ENCODE measurements at places on chromosomes 12 and 14.
A peak's percentile ranks its signal among the peaks of the same experiment; 100 is the strongest.

DNA sequence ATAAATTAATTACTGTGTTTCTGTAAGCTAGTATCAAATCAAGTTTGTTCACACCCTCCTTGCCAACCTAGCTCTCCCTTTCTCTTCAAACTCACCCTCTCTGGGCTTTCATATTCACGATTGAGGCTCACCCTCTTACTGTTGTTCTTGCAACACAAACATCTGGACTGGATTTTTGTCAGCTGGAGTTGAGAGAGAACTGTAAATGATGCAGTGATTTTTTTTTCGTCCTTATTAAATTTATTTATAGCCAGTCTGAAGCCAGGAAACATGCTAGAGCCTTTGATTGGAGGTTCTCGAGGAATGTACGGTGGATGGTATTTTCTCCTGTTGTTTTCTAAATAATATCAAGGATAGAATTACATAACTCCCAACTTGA, 485.1 kb downstream of the ZFP36L1 start:
- DNase-seq = no peak

DNA sequence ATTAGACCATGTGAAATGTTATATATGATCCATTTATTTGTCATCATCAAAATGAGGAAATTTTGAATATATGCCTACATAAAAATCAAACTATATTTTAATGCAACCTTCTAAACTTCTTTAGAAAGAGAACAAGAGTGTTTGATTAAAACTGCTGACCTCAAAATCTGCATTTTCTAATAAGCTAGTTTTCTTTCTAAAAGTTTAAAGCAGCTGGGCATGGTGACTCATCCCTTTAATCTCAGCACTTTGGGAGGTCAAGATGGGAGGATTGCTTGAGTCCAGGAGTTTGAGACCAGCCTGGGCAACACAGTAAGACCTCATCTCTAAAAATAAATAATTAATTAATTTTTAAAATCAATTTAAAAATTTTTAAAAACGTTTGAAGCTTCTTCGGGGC, 36.2 kb downstream of the GNPTAB start:
- DNase-seq = no peak

DNA sequence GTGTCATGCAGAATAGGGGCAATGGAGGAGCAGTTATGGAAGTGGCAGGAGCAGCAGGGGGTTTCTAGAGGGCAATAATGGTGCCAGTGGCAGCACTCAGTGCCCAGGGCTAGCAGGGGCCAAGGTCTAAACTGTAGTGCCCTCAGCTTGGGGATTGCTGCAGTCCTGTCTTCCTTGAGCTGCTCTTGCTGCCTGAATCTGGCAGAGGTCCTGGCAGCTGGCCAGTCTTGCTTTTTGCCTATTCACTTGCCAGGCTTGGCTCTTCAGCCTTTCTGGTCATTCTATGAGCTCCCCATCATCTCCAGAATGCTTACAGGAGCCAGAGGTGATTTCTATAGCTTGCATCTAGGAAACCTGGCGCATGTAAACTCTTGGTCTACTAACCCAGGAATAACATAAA, 72.0 kb downstream of the SUDS3 start:
- DNase-seq = no peak

DNA sequence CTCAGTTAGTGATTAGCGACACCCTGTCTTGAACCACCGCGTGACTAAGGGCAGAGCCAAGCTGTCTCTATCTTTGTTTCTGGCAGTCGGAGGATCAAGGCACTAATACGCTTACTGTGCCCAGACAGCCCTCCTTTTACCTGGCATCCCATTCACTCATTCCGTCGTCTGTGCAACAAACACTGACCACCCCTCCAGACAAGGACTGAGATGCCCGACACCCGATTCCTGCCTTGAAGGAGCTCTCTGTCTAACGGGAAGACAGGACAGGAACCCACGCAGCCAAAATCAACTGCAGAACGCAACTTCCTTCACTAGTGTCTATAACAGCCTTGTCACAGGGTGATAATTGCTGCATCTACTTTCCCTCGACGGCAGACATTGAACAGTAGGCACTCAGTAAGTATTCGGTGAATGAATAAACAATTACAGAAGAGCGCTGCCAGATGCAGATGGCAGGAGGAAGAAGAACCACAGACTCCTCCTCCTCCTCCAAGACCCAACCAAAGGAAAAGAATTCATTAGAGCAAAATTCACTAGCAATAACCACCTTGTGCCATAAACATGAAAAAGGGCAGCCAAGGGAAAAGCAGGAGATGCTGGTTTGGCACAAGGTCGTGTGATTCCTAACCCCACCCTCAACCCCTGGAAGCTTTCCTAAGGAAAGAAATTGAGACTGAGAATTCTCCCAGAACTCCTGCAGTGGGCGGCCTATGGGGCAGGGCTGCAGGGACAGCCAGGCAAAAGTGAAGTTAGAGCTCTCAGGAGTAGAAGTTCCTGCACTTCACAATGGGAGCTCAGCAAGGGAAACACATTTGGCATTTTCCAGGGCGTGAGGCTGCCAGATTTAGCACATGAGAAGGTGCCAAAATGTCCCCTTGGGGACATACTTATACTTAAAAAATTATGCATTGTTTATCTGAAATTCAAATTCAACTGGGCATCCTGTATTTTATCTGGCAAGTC, 186.6 kb upstream of the DIO3 start:
- DNase-seq = no peak

- peak; percentile 62 for DNase-seq
Observed at GRCh38 chr14:65637780-65638179, 225.2 kb downstream of the FUT8 start.

GRCh38 chr12:51980051-51980808, 26.5 kb upstream of the TAMALIN start:
- DNase-seq = no peak

DNA sequence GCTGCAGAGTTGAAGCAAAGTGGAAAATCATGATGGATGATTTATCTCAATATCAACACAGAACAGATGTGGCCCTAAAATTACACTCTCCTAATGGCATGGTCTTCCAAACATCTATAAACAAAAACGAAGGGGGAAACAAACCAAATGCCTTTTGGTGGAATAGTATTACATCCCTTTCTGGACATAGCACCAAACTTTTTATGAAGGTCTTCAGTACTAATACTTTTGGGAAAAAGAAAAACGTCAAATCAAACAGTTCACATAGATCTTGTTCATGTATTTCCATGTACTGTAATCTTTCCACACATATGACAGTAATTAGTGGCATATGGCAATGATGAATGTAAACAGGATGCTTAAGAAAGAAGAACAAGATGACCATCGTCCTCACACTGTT, 22.9 kb upstream of the ANAPC7 start:
- no peak for DNase-seq

GRCh38 chr14:67806246-67806645, 10.1 kb downstream of the ZFYVE26 start:
- no peak for DNase-seq

GRCh38 chr14:65054471-65055085, 47.7 kb downstream of the MAX start:
- DNase-seq = no peak

DNA sequence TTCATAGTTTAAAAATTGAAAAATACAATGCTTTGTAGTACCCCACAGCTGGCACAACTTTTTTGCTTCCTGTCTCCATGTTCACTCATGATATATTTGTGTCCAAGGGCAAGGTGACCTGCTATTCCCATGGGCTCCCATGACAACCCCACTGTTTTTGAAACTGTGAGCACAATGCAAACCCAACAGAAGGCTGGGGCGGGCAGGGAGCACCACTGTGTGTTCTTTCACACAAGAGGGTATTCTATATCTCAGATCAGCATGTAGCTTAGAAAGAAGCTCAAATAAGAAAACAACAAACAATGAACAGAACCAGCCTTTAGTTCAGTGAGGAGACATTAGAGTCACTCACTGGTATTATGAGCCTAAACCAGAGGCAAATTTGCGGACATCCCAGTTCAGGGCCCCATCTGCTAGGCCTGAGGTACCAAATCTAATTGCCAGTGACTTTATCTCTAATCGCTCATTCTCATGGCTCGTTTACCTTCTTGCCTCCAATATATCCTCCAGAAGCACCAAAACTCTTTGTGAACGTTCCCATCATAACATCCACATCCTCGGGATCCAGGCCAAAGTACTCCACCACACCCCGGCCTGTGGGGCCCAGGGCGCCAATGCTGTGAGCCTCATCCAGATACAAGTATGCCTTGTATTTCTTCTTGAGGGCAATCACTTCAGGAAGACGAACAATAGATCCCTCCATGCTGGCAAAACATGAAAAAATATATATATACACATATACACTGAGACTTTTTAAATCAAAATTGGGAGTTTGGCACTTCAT, 56.4 kb upstream of the ISM2 start:
- DNase-seq = no peak

DNA sequence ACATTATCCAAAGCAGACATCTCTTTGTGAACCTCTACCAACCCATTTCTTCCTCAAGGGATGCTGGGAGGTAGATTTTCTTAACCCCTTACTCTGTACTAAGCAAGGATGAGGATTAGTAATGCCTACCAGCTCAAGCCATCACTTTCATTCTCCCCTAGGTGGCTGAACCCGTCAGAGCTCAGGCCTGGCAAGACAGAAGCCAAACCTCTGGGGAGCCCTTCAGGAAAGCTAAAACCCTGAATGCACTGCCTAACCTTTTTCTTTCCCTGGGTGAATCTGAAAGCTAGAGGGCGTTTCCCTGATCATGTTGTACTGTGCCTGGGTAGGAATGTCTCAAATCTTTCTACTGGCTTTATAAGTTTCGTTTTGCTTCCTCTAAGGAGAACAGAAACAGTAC, 617.3 kb downstream of the RPL10L start:
- no peak for DNase-seq

- DNase-seq = peak; percentile 84
Observed at GRCh38 chr14:72256055-72256454, 323.8 kb downstream of the RGS6 start.

- DNase-seq = peak; percentile 10
Observed at GRCh38 chr12:85872497-85873091, 1.5 kb upstream of the NTS start.

- no peak for DNase-seq
Observed at GRCh38 chr14:62168564-62169155, 406.4 kb downstream of the SNAPC1 start.

GRCh38 chr12:127588249-127588648, 678.7 kb upstream of the TMEM132C start:
- peak; percentile 16 for DNase-seq

DNA sequence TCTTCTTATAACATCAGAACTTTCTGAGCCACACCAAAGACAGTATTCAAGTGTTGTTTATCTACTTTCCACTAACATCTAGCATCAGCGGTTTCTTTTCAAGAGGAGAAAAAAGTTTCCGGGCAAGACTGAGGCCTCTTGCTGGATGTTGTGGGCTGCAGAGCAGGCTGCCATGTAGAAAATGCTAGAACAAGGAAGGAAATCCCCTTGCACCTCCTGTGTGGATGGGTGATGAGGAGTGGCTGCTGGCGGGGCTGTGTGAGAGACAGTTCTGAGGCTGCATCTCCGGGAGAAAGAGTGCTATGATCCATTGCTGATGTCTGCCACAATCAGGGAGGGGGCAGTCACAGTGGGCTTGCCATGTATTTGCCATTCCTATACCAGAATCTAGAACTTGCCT, 37.8 kb upstream of the PPP1CC start:
- no peak for DNase-seq

- no peak for DNase-seq
Observed at GRCh38 chr12:121465921-121466793, 66.2 kb downstream of the RNF34 start.

DNA sequence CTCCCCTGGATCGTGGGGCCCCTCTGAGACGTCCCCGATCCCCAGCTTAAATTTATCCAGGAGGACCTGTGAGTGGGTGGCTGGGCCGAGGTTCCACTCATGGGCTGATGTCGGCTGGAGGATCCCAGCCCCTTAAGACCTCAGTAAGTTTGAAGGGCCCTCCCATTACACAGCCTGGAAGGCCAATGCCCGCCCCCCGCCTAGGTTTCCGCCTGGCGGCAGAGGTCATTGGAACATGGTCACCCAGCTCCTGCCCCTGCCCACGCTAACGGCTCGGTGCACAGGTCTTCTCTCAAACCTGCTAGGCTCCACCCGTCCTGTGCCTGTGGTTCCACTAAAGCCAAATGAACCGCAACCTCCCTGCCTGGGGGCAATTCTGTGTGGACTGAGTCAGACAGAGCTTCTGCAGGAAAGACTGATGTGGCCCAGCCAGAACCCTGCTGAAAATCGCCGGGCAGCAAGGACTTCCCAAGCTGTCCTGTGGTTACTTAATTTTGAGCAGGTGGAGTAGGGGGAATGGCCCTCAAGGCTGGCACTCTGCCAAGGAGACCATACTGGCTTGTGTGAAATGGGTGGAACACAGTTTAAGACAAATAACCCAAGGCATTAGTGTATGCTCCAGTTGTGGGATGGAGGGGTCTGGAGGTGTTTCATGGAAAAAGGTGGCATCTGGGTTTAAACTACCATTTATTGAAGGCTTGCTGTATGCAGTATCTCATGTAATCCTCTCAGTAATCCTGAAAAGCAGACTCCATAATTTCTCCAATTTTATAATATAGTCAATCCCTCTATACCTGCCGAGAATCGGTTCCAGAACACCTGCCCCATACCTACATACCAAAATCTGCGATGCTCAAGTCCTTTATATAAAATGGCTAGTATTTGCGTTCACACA, 903 bp upstream of the NT5DC3 start:
- DNase-seq = peak; percentile 93

DNA sequence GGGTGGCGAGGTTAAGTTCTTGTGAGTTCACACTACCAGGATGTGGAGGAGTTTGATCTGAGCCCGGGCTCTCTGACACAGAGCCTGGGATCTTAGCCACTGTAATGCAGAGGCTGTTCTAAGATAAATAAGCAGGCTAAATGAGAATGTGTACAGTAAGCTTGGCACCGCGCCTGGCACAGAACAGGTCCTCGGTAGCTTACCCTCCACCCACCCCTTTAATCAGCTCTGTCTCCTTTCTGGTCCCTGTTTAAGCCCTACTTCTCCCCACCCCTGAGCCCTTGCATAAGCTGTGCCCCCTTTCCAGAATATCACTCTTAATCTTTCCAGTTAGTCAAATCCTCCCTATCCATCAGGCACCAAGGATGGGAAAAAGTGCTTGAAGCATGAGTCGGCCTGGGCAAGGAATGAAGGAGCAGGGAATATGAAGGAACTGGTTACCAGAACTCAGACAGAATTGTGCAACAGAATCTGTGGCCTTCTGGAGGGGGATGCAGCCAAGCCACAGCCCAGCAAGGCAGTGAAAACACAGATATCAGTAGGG, 32.8 kb upstream of the CMKLR1 start:
- DNase-seq = peak; percentile 65

- DNase-seq = no peak
Observed at GRCh38 chr14:75041613-75042012, 9.7 kb downstream of the MLH3 start.

- DNase-seq = no peak
Observed at GRCh38 chr12:27564612-27565213, 40.7 kb downstream of the PPFIBP1 start.

DNA sequence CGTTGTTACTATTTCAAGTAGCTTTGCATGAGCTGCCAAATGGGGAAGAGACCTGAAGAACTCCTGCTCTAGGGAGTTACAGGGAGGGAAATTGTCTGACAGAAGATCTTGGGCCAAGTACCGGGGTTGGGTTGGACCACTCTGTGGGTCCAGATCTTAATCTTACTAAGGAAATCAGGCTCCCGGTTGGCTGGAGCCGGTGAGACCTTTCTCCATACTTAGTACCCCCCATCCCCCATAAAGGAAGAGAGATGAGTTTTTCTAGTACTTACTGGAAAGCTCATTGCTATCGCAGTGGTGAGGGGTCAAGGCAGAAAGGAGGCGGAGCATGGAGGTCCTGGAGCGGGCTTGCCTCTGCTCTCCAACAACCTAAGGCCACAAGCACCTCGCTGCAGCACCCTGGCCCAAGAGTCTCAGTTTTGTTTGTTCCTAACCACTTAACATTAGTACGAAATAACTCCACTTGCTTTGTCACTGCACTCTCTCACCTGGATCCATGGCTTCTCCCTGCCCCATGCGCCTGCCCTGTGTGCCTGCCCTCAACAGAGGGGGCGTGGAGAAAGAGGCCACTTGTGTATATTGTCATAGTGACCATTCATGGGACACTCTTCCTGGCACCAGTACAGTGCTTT, 6.8 kb upstream of the UNC119B start:
- DNase-seq = no peak
